Activated CD8-positive, alpha-beta memory T cell treated with anti-CD3 and anti-CD28 coated beads for 24 hours (primary cell): ENCODE measurements at places on chromosomes 11 and 22.

DNA sequence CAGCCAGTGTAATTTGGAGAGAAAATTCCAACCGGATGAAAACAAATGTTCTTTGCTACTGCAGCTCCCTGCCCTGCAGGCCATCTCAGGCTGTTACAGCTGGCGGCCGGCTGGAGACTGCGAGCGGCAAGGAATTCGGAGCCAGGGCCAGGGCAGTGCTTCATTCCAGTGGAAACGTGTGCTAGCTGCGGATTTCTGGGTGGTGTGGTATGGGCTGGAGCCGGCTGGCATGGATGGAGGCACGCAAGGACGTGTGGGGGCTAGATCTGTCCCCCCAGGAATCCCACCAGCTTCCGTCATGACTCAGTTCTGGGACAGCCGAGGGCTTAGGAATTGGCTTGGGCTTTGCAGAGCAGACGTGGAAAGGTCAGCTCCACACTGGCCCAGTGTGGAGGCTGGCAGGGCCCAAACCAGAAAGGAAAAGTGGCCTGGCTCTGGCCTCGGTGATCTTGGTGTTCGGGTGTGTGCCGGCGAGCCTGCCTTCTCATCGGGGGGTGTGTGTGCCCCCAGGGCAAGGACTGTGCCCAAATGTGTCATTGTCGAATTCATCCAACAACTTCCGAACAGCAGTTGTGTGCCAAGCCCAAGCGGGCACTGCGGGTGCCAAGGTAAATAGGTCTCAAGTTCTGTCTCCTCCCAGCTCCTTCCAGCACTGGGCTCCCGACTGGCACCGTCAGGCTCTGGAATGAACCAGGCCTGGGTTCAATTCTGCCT is 48.1 kb upstream of the SHISAL1 start:
- DNase-seq = no peak

DNA sequence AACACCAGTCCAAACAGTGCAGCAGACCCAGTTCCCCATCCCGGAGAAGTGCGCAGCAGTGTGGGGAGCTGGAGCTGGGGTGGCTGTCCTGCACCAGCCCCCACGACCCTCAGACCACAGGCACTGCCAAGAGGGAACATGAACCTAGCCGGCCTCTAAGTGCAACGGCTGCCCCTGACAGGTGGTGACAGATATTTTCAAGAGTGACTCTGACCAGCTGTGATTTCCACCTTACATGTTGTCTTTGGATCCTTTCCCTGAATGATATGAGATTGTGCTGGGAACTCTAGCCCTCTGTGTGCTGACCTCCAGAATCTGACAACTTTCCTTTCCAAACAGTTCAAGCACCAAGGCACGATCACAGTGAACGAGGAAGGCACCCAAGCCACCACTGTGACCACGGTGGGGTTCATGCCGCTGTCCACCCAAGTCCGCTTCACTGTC is 12.6 kb downstream of the SERPIND1 start:
- DNase-seq = no peak

DNA sequence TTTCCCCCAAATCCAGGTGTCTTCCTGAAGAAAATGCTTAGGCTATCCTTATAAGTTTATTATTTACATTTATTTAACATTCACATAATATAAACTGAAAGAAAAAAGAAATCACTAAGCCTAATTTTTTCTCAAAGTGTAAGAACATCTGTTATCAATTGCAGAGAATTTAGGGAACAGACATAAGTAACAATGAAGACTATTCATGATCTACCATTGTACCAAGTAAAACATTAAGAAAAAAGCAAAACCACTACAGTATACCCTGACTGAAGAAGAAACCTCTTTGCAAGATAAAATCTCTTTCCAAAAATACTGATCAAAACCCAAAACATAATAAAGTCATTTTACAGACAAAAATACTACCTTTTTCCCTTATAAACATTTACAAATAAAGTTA is 60.5 kb downstream of the NUP98 start:
- DNase-seq = no peak

DNA sequence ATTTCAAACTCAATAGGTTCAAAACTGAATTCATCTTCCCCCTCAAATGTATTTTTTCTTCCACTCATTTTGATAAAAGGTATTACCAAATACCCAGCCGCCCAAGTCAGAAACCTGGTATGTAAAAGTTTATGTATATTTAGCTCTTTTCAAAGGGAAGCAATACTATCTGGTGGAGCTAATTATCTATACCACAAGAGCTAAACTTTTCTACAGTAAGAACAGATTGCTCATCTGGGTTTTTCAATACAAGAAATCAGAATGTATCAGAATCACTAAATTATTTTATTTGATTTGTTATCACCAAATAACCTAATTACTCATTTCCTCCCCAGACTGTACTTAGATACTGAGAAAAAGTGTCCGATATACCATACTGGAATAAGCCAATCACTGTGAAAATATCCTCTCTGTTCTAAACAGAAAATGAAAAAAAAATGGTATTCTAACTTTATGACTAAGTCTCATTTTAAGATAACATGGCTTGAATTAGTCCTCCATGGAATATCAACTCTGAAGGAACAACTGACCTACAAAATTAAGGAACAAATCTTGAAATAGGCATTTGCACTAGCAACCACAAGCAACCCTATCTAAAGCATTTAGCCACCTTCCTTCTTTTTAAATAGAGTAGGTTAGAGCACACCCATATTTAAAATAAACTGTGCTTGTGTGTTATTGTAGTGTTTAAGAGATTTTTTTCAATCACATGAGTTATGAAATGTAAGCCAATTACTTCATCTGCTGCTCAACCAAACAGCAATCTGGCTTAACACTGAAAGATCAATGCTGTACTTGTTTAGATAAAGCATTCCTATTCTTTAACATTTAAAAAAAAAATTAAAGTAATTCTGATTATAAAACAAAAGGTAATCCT is 35.0 kb downstream of the RDX start:
- DNase-seq = no peak

DNA sequence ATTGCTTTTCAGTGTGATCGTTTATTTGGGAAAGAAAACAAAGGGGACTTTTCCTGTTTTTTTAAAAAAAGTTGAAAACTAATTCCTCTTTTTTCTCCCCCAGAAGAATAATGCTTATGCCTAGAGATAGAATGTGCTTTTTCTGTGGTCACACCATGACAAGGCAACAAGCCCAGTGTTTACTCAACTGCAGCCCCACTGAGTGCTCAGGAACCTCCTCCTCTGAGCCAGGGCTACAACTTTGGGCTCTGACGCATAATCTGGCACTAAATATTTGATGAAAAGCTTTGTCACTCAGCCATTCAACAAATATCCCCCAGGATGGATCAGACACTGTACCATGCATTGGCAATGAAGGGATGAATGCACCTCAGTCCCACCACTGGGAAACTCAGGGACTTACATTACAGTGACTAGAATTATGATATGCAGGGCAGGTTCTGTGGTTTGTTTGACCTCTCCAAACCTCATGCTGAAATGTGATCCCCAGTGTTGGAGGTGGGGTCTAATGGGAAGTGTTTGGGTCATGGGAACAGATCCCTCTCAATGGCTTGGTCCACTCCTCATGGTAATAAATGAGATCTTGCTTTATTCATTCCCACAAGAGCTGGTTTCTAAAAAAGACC is 155.9 kb downstream of the CCDC34 start:
- DNase-seq = no peak

DNA sequence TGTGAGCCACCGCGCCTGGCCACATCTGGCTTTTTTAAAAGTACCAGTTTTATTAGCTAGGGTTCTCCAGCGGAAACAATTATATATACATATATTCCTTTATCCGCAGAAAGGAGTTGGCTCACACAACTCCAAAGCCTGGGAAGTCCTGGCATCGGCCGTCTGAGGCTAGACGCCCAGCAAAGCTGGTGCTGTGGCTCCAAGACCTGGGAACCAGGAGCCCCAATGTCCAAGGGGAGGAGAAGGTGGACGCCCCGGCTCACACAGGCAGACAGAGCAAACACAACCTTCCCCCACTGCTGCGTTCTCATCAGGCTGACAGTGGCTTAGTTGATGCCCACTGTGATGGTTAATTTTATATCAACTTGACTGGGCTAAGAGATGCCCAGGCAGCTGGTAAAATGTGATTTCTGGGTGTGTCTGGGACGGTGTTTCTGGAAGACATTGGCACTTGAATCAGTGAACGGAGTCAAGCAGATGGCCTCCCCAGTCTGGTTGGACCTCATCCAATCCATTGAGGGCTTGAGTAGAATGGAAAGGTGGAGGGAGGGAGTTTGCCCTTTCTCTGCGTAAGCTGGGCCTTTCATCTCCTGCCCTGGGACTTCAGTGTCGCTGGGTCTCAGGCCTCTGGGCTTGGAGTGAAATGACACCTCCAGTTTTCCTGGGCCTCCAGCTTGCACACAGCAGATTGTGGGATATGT is 904.4 kb downstream of the BRD1 start:
- DNase-seq = peak; percentile 28

GRCh38 chr11:88359541-88359940 is 22.0 kb upstream of the CTSC start:
- DNase-seq = no peak
